ENCODE measurements at places on chromosomes 3 and 15.

GRCh38 chr3:191244242-191244867 lies 45.3 kb downstream of the OSTN start:
- DNase-seq = no peak

DNA sequence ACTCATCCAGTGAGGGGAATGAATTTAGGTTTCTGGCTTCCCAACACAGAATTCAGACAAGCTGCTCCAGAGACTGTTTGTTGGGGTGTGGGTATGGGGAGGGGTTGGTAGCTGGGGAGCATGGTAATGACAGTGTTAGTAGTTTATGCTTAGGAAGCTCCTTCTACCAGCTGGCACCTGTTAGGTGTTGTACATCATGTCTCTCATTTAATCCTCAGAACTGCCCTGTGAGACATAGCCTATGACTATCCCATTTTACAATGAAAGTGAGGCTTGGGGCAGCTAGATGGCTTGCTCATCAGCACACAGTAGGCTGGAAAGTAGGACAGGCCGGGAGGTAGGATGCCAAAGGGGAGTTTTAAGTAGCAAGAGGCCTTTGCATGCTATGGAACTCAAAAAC lies 2.5 kb downstream of the EIF4E3 start:
- no peak for DNase-seq

GRCh38 chr15:83764201-83764838 lies 110.4 kb downstream of the ADAMTSL3 start:
- DNase-seq = no peak

DNA sequence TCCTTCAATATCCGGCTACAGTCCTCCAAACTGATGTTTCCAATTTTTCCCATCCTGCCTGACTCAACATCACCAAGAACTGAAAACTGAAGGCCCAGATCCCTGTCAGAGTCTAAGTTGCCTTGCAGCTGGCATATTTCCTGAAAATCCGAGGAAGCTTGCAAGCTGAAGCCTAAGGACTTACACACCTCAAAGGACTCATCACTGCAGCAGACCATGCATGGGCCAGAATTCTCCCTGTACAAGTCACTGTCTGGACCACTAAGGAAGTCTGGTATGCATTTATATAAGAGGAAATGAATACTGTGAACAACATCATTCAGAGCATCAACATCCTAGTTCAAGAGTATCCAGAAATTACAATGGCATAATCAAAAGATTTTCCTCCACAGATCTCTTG lies 548.8 kb upstream of the MDFIC2 start:
- no peak for DNase-seq

DNA sequence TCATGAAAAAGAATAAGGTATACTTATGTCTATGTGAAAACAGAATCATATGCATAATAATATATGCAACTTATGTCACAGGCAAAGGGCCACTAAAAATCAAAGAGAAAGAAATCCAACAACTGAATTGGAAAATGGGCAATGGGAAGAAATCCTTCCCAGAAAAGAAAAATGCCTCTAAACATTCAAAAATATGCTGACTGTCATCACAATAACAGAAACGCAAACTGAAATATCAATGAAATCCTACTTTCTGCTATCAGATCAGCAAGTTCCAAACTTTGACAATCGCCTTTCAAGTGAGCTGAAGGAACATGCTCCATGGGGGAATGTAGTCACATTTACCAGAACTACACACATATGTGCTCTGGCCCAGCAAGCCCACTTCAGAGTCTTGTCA lies 99.4 kb upstream of the KLF13 start:
- no peak for DNase-seq

GRCh38 chr3:172087602-172088580 lies 48.5 kb downstream of the FNDC3B start:
- DNase-seq = no peak

DNA sequence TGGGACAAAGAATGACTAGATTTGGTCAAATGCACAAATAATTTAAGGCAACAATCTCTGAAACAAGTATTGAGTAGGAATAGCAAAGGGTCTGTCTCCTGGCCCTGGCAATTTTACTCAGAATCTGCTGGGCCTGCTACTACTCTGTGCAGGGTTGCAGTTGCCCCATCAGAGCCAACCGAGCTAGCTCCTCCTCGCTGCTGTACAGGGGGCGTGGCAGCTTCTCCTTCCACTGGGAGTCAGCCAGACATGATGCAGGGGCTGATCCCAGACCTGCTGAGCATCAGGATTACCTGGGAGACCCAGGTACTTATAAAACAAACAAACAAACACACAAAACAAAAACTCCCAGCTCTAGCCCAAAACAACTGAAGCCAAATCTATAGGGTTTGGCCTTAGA lies 30.5 kb upstream of the PXYLP1 start:
- no peak for DNase-seq

GRCh38 chr3:5750091-5750490 lies 562.6 kb downstream of the EDEM1 start:
- DNase-seq = no peak

GRCh38 chr3:79369306-79369705 lies 398.5 kb downstream of the ROBO1 start:
- DNase-seq = no peak

- DNase-seq = peak; percentile 73
Measured at GRCh38 chr15:63041974-63042876, at the start of gene TPM1. TSS of gene TPM1 (plus strand) at chr15:63042747. CDS start at chr15:63042830, 83 bp downstream.

GRCh38 chr15:56199038-56199437 lies 44.6 kb downstream of the RFX7 start:
- DNase-seq = no peak

- no peak for DNase-seq
Measured at GRCh38 chr3:101414121-101414520, 93.7 kb upstream of the IMPG2 start.

DNA sequence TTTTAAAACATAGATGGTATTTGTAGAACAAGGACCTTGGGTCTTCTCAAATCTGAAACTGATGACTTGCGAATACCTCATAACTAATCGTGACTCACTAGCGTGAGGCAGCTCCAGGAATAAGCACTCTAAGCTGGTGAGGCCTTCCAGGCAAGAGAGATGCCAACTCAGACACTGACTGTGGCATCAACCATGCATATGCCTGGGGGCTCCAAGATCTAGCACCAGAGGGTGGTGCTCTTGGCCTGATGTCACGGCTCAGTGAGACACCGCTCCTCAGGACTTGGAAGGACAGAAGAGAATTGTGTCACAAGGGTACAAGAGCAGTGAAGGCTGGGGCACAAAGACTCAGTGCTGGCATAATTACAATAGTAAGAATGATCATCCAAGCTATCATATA lies 125.0 kb upstream of the TRIM42 start:
- no peak for DNase-seq

- DNase-seq = no peak
Measured at GRCh38 chr3:150348500-150348899, 59.6 kb upstream of the TSC22D2 start.

GRCh38 chr3:135199137-135199536 lies 404.1 kb downstream of the EPHB1 start:
- no peak for DNase-seq

DNA sequence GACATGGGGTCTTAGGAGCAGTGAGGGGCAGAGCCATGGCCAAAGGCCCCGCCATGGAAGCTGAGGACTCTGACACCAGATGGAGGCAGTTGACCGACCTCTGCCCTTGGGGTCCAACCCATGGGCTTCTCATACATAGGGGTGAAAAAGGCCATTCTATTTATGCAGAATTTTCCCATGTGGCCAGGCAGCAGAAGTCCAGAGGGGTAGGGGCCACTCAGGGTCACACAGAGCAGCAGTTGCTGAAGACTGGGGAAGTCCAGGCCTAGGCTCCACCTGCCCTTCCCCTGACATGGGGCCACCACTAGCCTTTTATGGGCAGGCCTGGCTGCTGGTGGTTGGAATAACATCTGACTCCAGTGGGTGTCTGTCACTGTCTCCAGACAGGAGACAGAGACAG lies 6.4 kb downstream of the PRSS50 start:
- no peak for DNase-seq

GRCh38 chr3:55014906-55015305 lies 87.0 kb upstream of the LRTM1 start:
- DNase-seq = no peak

DNA sequence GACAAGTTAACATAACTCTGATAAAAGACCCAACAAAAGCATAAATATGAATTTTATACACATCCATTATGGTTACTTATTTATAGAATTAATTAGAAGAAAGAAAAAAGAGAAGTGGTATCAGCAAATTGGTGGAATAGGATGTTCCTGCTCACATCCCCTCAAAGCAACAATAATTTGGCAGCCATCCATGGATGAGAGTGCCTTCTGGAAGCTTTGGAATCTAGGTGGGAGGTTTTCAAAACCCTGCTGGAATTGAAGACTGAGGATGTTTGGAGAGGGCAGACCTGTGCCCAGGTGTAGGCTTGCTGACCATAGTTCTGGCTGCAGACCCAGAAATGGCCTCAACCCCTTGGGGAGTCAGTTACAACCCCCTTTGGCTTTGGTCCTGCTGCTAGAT lies 91.2 kb downstream of the EDEM1 start:
- no peak for DNase-seq

- DNase-seq = no peak
Measured at GRCh38 chr15:80783260-80783659, 4.1 kb downstream of the CEMIP start.

GRCh38 chr3:127675651-127676391 lies 3.1 kb downstream of the ABTB1 start:
- DNase-seq = no peak

GRCh38 chr3:22959593-22959992 lies 243.5 kb upstream of the UBE2E2 start:
- DNase-seq = no peak

DNA sequence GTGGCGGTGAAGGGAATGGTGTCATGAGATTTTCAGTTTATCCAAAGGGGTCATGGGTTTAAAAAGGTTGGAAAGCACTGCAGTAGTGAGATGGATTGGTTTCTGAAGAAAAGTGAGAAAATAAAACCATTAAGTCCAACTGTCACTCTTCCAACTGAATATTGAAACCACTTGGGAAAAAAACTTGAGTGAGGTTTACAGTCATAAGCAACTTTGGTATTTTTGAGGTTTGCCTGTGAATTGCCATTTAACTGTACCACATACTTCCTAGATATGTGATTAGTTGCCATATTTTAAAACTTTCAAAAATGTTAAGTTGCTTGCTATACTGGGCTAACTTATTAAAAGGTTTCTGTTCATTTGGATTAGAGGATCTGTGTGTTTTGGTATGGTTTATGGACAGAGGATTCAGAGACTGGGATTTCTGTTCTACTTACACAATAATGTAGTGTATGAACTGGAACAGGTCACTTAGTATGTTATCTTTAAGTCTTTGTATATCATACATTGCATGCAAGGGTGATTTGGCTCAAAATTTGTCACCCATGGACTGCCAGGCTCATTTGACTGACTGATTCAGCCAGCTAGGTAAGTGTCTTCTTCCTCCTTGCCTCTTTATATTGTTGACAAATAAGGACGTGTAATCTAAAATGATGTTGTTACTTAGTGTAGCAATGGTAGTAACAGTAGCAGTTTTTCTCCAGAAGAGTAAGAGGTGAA lies 201.4 kb upstream of the EOMES start:
- DNase-seq = no peak

GRCh38 chr15:33959844-33960548 lies 8.3 kb upstream of the CHRM5 start:
- no peak for DNase-seq

DNA sequence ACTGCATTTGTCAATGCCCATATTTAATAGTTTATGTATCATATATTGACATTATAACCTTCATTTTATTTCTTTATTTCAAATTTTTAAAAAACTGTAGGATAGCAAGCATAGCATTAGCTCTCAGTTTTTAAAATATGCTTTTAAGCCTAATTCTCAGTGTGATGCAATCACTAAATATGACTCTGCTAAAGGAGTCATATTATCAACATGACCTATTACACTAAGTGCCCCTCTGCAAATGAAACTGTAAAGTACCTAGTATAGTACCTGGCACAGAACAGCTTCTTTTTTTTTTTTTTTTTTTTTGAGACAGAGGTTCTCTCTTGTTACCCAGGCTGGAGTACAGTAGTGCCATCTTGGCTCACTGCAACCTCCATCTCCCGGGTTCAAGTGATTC lies 179.4 kb upstream of the CGNL1 start:
- no peak for DNase-seq

GRCh38 chr3:14913071-14913925 lies 34.1 kb upstream of the NR2C2 start:
- no peak for DNase-seq

- no peak for DNase-seq
Measured at GRCh38 chr3:134449277-134449676, 36.5 kb downstream of the ANAPC13 start.

- DNase-seq = no peak
Measured at GRCh38 chr15:86538141-86538540, 458.5 kb downstream of the AGBL1 start.

GRCh38 chr3:126621171-126621570 lies 33.8 kb downstream of the TXNRD3 start:
- no peak for DNase-seq

DNA sequence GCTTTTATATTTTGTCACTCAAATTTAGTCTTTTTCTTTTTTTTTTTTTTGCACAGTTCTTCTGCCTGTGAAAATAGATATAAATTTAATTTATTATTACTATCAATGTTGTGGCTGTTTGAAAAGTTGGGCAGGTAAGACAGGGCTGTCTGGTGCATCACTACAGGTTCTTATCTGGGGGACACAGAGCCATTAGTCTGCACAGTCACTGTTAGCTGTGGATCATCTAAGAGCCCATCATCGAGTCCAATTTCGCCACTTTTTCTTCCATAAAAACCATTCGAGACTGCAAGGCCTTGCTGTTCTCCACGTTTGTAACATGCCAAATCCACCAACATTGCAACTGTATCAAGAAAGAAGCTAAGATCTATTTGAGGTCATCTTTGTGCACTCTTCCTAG lies 325.6 kb upstream of the UMPS start:
- DNase-seq = no peak

- no peak for DNase-seq
Measured at GRCh38 chr3:129525341-129525968, 3.0 kb upstream of the RHO start.

DNA sequence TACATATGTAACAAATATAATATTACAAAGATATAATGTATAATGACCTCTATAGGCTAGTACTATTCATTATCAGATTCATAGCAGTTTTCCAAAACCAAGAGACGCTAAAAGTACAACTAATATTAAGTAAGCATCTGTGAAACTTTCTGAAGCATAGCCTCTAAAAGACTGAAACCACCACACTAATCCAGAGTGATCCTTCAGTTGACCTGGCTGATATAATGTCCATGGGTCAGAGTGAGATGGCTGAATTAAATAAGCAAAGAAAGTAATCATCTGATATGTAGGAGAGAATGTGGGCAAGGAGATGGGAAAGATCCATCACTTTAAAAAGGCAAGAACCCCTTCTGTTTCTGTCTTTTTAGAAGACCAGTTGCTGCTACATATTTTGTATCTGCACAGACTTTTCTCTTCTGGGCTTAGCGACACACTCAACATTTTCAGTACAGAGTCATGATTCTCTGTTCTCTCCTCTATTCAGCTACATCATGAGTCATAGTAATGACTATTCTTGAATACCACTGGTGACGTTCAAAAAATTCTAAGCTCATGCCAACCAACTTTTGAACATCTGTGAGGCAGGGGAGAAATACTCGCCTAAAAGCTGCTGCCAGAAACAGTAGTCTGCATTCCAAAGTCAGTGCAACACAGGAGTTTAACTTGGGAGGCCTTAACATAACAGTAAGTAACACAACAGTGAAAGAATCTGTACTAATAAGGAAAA lies 149.6 kb downstream of the MAGI1 start:
- DNase-seq = no peak

GRCh38 chr3:354432-354831 lies 157.9 kb downstream of the CHL1 start:
- DNase-seq = peak; percentile 47

GRCh38 chr3:122665226-122665786 lies 15.3 kb upstream of the PARP14 start:
- no peak for DNase-seq

- DNase-seq = no peak
Measured at GRCh38 chr3:180040966-180041365, 4.2 kb upstream of the PEX5L start.
